Fibroblast of skin of right quadriceps (primary cell): ENCODE measurements at places on chromosomes 2 and 18.
A peak's percentile ranks its signal among the peaks of the same experiment; 100 is the strongest.

DNA sequence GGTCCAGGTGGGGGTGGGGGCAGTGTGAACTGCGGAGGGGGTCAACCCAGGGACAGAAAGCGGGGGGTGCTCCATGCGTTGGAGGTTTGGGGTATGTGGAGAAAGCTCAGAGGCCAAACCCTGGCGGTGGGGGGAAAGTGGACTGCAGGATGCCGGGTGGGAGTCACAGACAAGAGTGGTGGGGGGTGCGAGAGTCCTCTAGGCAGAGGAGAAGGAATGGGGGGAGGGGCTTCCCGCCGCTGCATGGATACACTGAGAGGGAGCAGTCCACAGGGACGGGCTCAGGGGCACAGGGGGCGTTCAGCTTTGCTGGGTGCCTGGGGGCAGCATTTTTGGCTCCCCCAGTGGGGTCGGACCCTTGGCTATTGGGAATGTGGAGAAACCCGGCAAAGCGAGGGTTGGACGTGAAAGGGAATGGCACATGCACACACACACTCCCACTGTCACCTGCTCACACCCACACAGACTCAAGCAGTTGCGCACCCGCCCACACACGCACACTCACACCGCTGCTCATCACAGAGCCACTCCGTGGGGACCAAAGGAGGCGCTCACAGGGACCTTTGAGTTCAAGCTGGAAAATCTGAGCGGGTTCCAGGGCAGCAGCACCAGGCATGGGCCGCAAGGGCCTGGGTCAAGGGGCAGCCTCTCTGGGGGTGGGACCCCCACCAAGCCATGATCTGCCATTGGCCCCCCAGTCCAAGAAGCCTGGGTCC lies 7.7 kb downstream of the GBX2 start:
- DNase-seq = no peak

- no peak for DNase-seq
These were observed 1.1 kb upstream of the ZNF513 start for GRCh38 chr2:27381577-27382181.

GRCh38 chr2:54724560-54725342 lies 1.3 kb downstream of the EML6 start:
- DNase-seq = no peak

DNA sequence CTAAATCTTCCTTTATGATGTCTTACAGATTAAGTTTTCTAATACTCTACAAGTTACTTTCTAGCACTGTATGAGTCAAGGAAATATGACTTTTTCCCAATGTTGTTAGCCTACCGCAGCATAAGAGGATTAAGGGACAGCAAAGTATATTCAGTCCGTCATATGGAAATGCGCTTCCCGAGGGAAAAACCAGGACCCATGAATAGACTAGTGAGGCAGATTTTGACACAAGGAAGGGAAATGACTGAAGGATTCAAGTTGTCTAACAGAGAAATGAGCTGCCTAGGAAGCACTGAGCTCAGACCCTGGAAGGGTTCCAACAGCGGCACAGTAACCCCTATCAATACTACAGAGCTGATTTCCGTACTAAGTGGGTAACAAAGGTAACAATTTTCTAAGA lies 12.0 kb downstream of the SEPTIN10 start:
- DNase-seq = no peak

- no peak for DNase-seq
These were observed 1122.7 kb upstream of the PIK3C3 start for GRCh38 chr18:40832362-40832761.

- no peak for DNase-seq
These were observed 456.3 kb downstream of the TGIF1 start for GRCh38 chr18:3906116-3906750.

DNA sequence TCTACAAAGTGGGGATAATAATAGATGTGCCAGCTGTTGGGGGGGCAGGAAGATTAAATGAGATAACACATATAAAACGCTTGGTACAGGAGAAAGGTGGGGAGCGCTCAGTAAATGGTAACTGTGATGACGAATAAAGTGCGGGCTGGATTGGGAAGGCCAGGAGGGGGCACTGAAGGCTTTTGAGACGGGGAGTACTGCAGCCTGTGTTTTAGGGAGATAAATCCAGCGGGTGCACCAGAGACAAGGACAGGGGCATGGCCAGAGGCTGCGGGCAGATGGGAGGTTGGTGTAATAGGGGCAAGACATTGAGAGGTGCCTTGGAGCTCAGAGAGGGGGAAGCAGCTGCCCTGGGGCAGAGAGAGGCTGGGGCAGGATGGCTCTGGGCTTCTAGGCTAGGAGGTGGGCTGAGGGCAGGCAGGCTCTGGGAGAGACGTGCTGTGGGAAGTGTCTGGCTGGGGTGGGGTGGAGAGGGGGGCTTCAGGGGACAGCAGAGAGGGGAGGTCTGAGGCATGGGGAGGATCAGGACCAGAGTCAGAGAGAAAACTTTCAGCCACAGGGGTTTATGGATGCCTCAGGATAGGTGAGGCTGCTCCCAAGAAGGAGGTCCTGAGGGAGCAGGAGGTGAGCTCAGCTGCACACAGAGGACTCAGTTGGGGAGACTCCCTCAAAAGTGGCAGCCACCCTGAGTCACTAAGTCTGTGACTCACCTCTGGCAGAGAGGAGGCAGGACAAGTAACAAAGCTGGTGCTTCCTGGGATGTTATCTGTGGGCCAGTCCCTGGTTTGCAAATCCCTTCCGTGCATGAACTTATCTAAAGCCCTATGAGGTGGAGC lies 18.8 kb downstream of the TEX44 start:
- DNase-seq = peak; percentile 75

DNA sequence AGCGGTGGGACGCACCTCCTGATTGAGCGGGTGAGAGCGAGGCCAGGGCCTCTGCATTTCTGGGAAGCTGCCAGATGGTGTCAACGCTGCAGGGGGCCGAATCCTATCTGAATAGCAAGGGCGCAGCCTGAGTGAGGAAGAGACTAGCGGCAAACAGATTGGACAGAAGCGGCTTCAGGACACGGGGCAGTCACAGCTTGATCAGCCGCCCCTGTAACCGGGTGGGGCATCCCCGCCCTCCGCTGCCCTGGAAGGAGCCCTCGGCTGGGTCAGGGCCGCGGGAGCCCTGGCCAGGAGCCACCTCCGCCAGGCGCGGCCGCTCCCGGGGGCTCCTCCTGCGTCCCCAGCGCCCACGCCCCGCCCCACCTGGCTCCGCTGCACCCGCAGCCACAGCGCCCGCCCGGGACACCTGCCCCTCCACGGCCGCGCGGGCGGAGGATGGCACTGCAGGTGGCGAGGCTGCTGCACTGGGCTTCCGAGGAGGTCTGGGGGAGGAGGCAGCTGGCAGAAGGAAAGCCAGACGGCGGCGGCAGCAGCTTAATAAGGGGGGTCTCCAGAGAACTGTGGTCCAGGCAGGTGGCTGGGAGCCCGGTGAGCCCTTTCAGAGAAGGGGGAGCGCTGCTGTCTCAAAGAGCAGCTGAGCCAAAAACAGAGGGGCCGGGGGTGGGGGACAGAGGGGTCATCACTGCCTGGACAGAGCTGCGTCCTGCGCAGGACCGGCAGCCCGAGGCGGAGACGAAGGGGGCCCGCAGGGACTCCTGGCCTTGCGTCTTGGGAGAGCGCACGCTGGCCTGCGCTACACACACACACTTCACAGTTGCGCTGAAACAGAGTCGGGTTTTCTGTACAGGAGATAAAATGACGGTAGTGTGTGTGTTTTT lies 18.8 kb upstream of the SOX11 start:
- no peak for DNase-seq

- DNase-seq = no peak
These were observed 66.6 kb downstream of the ZFP36L2 start for GRCh38 chr2:43159797-43160196.

GRCh38 chr18:75335511-75335910 lies 92.0 kb downstream of the SMIM21 start:
- no peak for DNase-seq

DNA sequence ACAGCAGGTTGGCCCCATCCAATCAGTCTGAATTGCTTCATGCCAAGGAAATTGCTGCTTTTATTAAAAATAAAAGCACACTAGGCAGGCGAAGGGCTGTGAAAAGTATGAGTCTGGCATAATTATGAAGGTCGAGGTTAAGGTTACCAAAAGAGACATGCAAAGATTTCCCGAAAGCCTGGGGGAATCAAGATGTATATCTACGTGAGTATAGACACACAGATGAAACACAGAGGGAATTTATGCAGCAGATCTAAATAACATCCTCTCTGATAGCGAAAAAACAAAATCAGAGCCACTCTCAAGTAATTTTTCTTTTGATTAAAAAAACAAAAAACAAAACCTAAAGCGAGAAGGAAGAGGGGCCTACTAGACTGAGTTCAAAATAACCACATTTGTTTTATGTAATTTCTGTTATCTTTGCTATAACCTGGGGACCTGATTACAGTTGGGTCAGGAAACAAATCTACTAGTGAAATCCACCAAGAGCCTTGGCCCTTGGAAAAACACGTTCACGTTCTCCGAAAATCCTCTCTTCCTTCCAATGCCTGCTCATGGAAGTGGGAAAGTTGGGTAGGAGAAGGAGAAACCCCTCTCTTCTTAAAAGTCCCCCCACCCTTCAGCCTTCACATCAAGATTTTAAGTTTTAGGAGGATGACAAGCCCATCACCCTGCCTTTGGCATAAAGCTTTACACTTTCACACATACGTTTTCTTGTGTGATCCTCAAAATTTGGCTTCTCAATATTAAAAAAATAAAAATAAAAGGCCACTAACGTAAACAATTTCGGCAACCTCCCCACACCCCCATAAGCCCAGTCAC lies 1.4 kb downstream of the AAK1 start:
- no peak for DNase-seq

DNA sequence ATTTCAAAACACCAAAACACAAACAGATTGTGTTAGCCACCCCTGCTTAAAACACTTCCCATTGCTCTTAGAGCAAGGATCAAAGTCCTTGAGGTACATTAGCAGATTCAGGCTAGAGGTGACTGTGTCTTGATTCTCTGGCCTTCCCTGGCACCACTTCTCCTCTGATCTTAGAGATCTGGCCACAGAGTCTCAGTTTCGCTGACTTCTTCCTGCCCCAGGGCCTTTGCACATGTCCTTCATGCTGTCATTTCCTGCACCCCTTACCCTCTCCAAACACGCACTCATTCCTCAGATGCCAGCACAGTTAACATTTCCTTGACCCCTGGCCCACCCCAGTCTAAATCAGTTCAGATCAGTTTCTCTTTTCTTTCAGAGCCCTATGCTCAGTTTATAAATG lies 16.9 kb downstream of the CXCR4 start:
- DNase-seq = no peak

GRCh38 chr2:173217116-173217840 lies 137.4 kb upstream of the CDCA7 start:
- peak; percentile 23 for DNase-seq

DNA sequence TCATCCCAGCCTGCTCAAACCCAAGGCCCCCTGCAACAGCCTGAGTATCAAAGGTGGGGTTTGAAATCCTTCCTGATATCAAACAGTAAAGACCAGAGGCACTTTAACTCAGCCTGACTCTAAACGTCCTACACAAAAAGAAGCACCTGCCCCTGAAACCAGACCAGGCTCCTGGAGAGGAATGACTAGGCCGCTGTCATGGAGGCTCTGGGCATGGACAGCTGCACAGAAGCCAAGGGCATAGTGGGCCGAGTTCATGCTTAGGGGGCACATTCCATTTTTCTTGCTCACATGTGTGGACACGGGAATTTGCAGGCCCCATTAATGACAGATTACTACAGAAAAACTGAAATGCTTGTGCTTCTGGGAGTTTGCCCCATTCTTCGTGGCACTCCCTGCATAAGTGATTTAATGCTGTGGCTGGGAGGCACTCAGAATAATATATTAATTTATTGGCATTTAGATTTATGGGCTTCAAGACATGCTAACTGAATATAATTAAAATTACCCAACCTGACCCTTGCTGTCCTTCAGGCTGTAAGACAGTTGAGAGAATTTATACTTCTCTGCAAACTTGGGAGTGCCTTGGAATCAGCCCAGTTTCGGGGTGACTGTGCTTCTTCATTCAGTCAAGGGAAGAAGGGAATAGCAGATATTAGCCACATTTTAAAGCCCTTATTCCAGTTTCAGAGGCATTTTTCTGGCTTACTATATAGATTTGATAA lies 105.5 kb downstream of the GYPC start:
- DNase-seq = no peak

- DNase-seq = peak; percentile 60
These were observed 65.6 kb downstream of the COL5A2 start for GRCh38 chr2:189113963-189114362.

DNA sequence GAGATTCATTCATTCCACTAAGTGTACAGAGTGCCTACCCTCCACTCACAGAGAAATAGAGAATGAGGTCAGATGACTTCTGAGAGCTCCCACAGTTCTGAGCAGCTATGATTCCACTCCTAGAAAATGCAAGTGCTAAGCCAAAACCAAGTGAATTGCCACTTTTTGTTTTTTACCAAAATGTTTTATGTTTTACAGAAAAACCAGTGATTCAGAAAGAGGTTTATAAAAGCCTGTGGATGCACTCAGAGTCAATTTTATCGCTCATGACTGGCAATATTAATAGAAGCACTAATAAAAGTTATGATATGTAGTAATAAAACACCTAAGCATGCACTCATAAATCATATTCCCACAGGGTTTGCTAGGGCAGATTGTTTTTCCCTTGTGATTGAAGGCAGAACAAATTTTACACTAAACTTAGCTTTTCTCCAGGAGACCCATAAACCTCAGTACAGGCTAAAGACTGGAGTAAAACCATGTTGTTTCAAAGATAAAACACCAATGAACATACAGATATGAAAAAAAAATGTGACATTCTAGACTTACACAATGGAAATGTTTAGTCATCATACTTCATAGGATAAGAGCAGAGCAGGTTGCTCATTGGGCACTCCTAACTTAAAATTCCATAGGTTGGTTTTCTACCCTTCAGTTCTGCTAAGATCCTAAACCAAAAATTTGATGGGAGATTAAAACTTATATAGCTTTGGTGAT lies 67.5 kb downstream of the PDK1 start:
- DNase-seq = peak; percentile 64
